ENCODE measurements at places on chromosomes 2 and 18.

- no peak for DNase-seq
These were observed 234.5 kb downstream of the VAPA start for GRCh38 chr18:10148189-10148929.

GRCh38 chr2:240367721-240368120 is 67.7 kb upstream of the GPC1 start:
- DNase-seq: no peak

- no peak for DNase-seq
These were observed 13.5 kb downstream of the KHK start for GRCh38 chr2:27100036-27100435.

DNA sequence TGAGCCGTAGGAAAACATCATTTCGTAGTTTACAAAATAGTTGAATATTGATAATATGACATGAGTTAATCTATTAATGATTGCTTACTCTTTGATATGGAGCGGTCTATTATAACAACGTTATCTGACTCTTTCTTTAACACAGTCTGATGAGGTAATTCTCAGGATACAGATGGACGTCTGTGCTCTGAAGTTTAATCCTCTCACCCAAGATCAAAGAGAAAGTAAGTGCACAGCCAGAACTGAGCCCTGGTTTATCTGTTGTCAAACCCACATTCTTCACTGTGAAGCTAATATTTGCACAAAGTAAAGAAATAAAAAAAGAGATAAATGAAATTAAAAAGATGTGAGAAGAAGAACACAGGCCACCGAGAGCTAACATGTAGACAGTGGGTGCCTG is 190.9 kb upstream of the COPS8 start:
- no peak for DNase-seq

DNA sequence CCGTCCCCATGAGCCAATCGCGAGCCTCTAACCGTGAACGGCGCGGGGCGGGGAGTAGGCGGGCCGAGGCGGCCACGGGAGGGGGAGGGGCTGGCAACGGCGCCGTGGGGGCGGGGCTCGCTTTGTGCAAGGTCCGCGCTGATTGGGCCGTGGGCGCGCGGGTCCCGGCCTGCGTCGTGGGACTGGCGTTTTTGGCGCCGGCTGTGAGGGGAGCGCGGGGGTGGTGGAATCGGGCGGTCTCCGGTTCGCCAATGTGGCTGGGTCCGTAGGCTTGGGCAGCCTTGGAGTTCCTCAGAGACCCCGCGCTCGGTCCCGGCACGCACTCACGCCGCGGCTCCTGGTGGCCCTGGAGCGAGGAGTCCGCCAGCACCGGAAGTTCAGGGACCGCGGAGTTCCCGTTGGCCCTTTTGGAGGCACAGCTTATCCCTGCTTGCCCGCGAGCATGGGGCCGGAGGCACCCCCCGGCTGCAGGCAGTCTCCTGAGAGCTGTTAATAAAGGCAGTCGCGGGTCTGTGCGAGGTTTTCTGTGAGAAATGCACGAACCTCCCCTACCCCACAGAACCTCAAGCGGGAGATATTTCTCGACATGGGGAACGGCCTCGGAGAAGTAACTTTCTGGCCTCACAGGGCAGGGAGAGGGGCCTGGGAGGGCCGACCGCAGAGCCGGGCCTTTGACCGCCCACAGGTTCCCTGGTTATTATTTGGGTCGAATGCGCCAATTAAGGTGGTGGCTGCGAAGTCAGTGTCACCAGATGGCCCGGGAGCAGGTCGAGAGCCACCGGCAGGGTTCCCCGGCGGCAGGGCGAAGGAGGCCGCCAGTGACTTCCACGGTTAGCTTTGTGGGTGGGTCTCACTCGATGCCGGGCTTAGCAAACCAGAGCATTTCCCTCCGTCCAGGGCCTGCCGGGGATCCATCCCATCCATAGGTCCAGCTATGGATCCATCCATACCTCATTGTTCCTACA is 574 bp upstream of the NCL start:
- DNase-seq: no peak

DNA sequence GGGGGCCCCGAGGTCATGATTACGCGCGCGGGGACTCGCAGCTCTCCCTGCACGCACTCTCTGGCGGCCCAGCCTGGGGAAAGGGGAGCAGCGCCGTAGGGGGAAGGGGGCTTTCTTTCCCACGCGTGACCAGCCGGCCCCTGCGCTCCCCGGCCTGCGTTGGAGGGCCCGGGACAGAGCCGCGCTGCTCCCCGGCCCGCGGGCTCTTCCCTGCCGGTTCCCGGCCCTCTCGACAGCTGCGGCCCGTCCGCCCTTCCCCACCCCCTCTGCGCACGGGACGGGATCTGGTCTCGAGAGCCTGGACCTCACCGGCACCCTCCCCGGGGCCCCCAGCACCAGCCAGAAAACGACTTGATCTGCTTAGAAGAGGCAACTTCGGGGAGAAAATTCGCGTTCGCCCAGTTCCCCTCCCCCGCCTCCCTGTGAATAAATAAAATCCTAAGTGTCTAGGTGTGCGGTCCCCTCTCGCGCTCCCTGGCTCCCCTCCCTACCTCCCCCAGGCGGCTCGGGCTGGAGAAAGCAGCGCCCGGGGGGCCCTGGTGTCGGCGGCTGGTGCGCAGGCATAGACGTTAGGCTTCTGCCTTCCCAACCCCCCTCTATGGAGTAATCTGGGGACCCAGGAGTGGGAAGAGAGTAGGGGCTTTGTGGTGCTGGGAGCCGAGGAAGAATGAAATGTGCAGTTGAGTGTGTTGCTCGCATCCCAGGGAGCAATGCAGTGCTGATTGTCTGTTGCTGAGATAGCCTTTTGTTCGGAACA is 803 bp upstream of the FIGN start:
- peak; percentile 39 for DNase-seq

DNA sequence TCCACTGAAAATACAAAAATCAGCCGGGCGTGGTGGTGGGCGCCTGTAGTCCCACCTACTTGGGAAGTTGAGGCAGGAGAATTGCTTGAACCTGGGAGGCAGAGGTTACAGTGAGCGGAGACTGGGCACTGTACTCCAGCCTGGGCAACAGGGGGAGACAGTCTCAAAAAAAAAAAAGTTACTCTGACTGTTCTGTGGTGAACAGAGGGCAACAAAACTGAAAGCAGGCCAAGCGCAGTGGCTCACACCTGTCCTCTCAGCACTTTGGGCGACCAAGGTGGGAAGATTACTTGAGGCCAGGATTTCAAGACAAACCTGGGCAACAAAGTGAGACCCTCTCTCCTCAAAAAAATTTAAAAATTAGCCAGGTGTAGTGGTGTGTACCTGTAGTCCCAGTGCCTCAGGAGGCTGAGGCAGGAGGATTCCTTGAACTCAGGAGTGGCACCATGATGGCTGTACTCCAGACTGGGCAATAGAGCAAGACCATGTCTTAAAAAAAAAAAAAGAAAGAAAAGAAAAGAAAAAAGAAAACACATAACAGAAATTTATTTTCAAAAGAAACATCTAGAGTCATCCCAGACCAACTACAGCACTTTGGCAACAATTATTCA is 13.6 kb upstream of the RTN4 start:
- no peak for DNase-seq

DNA sequence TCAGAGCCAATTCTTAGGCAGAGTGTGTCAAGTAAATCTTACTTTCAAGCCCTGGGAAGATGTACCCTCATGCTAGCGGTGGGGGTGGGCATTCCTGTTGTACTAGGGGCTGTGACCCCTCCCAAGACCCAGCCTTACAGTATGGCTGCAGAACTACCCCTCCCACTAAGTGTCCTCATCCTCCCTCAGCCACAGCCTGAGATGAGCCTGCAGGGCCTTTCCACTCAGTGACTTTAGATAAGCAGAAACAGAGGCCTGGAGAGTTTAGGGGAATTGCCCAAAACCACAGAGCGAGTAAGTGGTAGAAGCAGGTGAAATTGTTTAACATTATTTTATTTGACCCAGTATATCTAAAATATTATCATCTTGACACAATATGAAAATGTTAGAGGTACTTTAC is 36.6 kb downstream of the TTC32 start:
- no peak for DNase-seq

DNA sequence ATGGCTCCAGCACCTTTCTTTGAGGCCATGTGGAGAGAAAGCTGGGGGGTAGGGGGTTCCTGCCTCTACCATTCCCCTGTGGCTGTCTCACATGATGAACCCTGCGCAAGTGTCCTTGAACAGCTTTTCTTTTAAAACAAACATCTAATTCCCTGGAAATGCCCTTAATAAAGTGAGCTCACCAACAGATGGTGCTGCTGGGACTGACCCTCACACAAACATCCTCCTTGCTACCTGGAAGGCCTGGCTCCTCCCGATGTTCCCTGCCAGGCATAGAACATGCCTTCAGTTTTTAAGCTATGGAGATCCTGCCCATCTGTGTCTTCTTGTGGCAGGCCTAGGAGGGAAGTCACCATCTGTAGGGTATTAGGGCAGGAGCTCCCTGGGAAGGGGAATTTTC is 60.7 kb upstream of the GATA6 start:
- DNase-seq: peak; percentile 25

DNA sequence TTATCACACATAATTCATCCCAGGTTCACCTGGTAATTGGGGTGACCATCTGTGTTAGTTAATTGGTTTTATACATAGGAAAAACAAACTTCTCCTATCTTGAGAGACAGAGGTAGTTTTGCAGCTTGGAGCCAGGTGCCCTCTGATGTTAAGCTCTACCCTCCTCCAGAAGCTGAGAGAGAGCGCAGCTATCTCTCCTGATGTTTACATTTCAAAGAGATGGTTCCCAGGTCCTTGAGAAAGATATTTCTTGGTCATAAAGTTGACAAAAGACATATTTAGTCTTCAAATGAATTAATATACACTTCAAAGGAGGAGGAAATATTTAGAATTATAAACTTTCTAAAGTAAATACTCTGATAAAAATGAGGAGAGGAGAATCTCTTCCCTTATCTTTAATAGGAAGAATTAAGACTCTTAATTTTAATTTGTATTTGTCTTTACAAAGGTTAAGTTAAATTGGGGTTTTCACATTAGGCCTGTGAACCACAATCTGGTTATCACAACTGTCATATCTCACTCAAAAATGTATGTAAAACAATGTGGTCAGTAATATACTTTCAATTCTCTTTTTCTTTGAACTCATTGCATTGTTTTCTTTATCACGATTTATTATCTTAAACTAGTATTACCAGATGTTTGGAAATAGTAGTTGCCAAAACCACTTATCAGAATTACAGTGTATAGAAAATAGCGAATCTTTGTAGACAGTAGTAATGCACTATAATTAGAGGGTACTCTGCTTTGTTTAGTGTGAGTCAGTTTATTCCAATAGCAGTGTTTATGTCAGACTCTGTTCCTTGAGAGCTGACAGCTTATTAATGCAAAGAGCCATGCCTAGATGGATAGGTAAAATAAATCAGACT is 26.8 kb downstream of the SERPINB4 start:
- DNase-seq: no peak

DNA sequence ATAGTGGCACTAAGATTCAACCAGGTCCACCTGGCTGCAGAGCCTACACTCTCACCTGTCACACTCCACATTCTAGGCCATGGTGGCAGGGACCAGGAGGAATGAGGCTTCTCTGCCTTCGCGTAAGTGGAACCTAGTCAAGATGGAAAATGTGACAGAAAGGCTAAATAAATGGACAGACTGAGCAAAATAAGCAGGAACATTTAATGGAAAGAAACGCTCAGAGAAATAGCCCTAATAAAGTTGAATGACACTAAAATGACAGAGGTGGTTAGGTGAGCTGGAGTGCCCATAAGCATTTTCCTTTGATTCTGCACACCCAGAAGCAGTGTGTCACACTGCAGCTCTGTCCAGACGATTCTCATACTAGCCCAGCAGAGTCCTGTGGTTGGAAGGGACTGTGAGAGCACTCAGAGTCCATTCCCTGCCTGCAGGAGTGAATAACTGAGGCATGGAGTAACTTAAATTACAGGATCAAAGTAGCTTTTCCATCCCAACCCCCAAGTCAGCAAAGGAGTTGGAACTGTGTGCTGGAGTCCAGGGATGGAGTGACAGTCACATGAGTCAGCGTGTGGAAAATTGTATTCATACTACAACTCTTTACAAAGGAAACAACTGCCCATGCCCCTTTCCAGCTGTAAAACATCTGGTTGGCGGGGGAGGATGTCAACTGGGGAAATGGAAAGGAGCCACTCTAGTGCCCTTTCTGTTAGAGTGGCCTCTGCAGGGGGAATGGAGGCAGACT is 105.4 kb upstream of the LGALSL start:
- DNase-seq: no peak

DNA sequence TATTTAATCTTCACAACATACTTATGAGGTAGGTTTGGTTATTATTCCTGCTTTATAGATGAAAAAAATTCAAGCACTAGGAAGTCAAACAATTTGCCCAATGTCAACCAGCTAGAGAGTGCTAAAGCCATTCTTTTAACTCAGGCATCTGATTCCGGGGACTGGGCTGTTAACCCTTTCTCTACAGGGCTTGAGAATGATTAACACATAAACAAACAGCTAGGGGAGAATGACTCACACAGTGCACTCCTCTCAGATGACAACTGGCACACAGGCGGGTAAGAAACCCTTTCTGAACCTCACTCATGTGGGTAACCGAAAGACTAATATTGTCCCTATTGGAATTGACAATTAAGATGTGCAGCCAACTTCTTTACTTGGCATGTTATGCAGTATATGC is 86.3 kb upstream of the FSHR start:
- peak; percentile 25 for DNase-seq

DNA sequence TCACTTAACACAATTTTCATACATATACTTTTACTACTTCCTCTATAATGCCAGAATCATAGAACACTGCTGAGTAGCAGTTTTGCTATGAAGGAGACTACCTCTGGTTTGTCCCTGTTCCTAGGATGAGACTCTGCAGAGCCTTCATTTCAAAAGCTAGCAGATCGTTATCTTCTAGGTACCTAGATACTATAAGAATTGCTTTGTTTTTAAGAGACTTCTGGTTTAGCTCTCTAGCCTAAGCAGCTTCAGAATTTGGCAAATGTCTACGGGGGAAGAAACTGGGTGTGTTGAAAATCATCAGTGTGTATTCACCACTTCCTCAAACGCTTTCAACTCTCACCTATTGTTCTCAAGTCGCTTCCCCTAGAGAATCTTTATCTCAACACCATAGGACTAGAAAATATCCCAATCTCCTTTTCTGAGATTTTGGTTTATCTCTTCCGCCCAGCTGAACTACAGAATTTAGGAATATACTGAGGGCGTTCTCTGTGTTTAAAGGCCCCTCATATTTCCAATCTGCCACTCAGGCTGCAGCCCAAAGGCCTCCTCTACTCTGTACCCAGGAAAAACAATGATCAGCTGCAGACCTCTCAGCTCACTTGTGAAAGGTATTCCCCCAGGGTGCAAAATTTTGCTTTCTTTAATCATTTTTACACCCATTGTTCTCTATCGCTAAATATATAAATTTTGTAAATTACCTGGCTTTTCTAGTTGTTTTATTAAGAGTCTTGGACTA is 28.7 kb downstream of the SMAD2 start:
- no peak for DNase-seq

GRCh38 chr2:215967590-215968378 is 45.6 kb downstream of the MREG start:
- no peak for DNase-seq

GRCh38 chr18:36352384-36352783 is 54.9 kb downstream of the FHOD3 start:
- peak; percentile 91 for DNase-seq

GRCh38 chr2:105764059-105764458 is 19.3 kb downstream of the NCK2 start:
- DNase-seq: no peak
